SK-N-SH treated with all-trans-retinoic acid at 6 μM for 48 hours (cell line): ENCODE measurements at places on chromosomes 1 and 21.

DNA sequence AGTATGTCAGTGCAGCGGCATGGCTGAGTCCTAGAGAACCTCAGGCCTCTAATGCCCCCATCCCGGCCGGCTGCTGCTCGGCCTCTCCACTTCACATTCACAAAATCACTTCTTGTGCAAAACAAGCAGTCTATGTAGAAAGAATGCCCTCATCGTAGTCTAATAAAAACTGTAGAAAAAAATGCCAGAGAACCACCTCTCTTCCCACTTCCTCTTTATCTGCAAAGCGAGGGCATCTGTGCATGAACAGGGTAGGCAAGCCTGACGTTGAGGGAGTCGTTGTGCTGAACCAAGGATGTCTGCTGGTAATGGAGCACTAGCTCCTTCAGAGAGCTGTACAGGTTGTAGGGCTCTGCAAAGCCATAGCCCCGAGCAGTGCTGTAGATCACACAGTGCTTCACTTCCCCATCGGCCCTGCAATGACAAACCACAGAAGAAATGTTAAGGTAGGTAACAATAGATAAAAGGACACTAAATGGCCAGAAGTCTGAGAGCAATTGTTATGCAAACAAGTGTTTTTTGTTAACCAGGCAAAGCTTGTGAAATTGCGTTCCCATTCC is 88.9 kb downstream of the PIK3R3 start:
- ATAC-seq, result no peak

- no peak for ATAC-seq
Observed at GRCh38 chr1:110243574-110243973, 33.5 kb downstream of the KCNC4 start.

GRCh38 chr1:227065311-227065710 is 125.2 kb downstream of the COQ8A start:
- no peak for ATAC-seq

DNA sequence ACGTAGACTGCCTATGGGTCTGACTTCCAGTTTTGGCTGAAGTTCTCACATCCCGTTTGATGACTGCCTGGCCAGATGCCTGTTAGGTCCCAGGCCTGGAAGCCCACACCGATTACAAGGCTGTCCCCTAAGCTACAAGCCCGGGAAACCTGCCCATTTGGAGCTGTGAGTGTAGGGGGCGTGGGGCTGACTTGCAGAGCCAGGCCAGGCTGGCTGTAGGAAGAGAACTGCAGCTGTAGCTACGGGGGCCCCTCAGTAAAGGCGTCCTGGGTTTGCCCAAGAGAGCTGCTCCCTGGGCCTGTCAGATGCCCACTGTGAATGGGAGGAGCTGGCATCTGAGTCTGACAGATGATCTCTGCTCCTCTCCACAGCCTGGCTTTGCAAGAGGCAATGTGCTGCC is 199.7 kb downstream of the CAMTA1 start:
- ATAC-seq, result no peak

- ATAC-seq, result no peak
Observed at GRCh38 chr1:14873677-14874076, 275.2 kb downstream of the KAZN start.

DNA sequence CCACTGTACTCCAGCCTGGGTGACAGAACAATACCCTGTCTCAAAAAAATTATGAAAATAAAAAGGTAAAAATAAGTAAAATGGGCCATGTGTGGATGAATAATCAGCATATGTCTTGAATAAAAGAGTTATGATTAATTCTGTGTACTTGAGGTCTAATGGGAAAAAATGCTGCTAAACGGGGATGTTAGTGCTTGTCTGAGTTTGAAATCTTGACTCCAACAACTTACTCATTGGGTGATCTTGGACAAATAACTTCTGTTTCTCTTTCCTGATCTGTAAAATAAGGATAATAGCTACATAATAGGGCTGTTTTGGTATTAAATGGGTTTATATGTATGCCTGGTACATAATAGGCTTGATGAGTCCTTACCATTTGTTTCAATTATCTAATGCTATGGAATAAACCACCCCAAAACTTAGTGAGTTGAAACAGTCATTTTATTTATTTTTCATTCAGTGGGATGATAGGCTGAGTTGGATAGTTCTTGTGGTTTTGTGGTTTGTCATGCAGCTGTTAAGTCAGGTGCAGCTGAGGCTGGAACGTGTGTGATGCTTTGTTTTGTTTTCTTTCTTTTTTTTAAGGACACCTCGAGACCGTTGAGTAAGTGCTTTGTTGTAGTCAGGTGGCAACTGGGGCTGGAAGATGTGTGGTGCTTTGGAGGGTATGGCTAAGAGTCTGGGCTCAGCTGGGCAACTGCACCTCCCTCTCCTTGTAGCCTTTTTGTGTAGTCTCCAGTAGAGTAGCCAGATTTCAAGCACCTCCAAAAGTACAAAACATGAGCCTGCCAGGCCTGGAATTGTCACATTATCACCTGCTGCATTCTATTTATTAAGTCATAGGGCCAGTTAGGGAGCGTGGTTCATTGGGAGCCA is 4.9 kb downstream of the MDM4 start:
- ATAC-seq, result no peak

GRCh38 chr21:32257962-32258785 is 20.7 kb downstream of the MIS18A start:
- ATAC-seq, result peak; percentile 81

DNA sequence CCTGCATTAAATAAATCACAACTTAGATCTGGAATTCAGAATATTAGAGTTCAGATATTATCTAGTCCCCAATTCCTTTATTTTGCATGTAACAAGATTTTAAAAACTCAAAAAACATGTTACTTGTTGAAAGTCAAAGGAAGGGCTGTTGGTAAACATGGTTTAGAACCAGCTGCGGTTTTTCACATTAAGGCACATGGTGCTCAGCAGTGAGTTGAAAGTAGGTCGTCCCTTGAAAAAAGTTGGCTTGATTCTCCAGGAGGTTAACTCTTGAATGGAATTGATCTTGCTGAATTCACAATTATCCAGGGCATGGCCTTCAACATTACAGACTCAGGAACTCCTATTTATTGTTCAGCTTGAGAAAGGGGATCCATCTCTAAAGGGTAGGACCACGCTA is 277.1 kb upstream of the DUSP10 start:
- no peak for ATAC-seq

- peak; percentile 52 for ATAC-seq
Observed at GRCh38 chr1:179082333-179082998, 596 bp downstream of the TOR3A start.

DNA sequence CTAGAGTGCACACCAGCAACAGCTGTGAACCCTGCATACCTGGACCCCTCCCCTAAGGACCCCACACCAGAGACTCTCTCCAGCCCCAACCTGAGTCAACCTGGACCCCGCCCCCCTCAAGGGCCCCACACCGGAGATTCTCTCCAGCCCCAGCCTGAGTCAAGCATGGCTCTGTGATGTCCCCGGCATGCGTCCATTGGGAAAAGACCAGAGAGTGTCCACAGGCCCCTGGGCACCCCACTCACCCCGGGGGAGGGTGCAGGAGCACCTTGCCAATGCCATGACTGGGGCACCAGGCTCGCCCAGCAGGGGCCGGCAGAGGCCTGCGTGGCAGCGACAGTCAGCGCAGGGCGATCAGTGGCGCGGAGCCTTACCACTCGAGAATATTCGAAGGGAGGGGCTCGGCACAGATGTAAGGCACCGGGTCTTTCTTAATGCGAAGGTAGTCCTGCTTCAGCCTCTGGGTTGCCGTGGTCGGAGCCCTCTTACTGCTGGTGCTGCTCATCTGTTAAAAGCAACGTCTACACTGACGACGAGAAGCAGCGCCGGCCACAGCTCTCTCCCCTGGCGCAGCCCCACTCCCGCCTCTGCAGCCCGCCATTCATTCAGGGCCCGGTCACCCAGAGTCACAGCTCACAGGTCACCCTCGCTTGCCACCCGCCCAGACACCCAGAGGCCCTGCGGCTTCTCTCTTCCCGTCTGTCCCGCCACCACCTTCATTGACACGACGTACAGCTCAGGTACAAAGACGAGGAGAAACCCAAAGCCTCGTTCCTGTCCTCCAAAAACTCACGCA is 6.0 kb downstream of the UBE2J2 start:
- ATAC-seq, result no peak

- ATAC-seq, result no peak
Observed at GRCh38 chr1:207762622-207763021, 10.8 kb downstream of the CD46 start.

GRCh38 chr21:34579411-34579810 is 35.5 kb downstream of the RCAN1 start:
- ATAC-seq, result no peak

GRCh38 chr1:31624731-31625514 is 7.4 kb downstream of the HCRTR1 start:
- ATAC-seq, result no peak

GRCh38 chr1:12618661-12618964 is 603 bp upstream of the DHRS3 start:
- no peak for ATAC-seq

GRCh38 chr1:225816643-225817538 is 7.0 kb downstream of the EPHX1 start:
- peak; percentile 9; the same call in 2 of the 3 replicates for ATAC-seq

GRCh38 chr1:14941864-14942263 is 211.7 kb upstream of the TMEM51 start:
- no peak for ATAC-seq

DNA sequence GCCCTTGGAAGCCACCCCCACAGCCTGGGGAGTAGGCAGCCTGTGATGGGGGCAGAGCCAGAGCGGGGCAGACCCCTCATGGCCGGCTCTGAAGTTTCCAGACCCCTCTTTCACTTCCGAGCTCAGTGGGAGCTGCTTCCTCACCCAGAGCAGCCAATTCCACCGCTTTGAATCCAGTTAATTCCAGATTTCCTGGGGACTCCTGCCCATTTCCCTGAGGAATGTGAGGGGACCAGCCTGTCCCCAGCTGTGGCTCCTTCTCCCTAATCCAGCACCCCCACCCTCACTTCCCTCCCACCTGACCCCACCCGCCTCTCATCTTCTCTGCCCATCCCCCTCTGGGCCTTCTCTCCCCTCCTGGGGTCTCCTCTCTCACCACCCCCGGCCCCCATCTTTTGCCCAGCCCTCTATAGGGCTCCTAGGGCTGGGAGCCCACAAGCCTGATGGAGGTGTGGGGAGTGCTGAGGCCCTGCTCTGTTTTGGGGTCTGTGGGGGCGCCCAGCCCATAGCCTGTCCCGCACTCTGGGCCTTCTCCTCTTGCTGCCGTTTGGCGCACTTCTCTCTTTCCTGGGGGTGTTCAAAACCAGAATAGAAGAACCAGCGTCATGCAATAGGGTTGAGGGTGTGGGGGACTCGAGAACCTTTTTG is 26.2 kb upstream of the TNFRSF1B start:
- no peak for ATAC-seq

- peak; percentile 35; the same call in 2 of the 3 replicates for ATAC-seq
Observed at GRCh38 chr1:245800901-245801605, 646.3 kb downstream of the KIF26B start.

- ATAC-seq, result no peak
Observed at GRCh38 chr1:72278461-72278860, 3.9 kb downstream of the NEGR1 start.

DNA sequence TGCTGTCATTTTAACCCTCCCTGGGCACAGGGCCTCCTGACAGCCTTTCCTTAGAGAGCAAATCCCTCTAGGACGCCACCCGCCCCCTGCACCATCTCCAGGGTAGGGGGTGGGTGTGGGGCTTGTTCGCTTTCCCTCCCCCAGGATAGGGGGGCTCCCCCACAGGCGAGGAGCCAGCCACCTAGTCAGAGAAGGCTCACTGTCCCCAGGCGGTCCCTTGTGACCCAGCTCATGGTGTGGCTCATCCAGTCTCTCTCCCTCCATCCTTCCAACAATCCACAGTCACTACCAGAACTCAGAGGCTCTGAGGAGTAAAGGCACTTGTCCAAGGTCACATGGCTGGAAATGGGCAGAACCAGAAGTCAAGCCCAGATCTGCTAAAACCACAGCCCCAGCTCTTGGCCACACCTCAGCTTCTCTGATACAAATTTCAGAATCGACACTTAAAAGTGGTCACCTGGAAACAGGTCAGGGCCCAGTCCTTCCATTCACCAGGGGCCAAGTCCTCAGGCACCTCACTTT is 89.8 kb downstream of the MRPL37 start:
- no peak for ATAC-seq

- ATAC-seq, result peak; percentile 82
Observed at GRCh38 chr21:17512253-17513213, at the start of gene CXADR. CXADR (plus strand) TSS chr21:17513043; CDS start chr21:17513130, 87 bp downstream.

- ATAC-seq, result no peak
Observed at GRCh38 chr1:21468599-21468998, 28.7 kb downstream of the NBPF3 start.

DNA sequence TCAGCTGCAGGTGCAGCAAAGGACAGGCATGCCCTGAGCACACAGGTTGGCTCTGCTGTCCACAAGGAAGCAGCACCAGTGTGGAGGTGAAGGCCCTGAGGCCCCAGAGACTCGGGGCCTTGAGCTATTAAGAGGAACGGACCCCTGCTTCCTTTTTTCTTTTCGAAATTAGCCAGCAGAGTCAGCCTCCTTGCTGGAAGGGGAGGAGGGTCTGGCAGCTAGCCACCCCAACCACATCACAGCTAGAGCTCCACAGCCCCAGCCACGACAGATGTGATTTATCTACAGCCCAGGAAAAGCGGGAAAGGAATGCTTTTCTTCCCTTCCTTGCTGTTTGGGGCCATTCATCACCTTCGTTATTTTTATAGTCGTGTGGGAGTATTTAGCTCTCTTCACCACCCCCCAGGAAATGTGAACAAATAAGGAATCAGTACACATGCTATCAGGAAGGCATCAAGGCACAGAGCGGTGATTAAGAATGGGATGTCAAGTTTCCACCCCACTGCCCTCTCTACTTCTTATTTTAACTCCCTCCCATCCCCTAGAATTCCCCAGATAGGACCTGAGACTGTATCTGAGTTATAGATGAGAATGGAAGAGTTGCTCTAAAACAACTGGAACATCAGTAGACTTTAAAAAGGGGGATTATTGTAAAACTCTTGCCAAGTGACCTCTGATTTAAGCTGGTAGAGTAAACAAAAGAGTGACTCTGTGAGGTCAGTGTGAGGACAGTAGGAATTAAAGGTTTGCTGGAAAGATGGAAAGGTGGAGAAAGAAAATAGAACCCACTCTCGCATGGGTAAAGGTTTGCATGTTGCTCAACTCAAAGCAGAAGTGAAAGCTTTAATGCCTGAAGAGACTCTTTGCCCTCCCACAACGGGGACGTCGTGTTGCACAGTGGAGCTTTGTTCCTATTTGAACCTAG is 224.7 kb upstream of the GJB5 start:
- ATAC-seq, result no peak

DNA sequence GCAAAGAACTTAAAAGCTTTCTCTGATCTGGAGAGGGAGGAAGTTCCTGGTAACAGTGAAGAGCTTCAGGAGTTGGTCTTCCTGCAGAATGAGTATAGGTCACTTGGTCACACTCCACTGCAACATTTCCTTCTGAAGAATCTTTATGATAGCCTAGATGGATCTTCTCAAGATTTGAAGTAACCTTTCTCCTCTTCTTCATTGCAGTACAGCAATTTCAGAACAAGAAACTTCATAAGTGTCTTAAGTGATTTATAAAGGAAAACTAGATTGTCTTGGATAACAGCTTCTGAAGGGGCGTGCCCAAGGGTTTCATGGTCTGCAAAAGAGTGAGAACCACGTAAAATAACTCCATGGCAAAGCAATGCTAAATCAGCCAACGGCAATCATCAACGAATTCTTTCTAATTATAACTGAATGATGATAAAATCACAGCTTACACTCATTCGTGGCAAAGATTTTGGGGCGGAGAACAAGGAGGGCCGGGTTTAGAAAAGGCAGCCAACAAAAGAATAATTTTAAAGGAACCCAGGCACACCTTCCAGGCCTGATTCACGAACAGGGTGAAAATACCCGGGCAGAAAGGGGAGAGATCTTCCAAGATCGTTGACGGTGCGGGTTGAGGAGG is 53.9 kb upstream of the ASPM start:
- ATAC-seq, result peak; percentile 18
